ENCODE measurements at places on chromosomes 4 and X.

DNA sequence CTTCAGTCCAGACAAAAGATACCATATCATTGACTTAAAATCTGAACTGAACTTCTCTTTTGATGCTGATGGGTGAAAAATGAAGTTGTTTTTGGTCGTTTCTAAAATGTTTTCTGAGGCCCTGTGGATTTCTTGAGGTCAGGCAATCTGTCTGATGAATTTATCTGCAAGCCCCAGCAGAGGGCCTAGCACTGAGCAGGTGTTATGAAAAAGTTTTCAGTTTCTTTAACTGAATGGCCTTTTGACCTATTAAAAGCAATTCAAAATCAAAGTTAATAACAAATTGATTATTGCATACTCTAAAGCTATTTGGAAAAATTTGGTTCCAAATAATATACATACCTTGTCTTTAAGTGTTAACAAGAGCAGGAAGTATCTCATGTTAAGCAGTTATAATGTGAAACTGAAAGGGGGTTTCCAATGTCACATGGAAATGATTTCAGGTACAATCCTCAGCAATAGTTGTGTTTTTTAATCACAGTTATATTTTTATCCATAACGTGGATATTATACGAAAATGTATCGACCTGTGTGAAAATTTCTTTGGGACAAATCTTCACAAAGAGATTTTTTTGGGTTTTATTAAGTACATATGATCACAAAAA, 285.0 kb downstream of the SPANXN1 start:
- ATAC-seq: no peak

- ATAC-seq: no peak
These were observed 499 bp downstream of the CYP2U1 start for GRCh38 chr4:107931775-107932321.

GRCh38 chrX:45749375-45749774, 548.7 kb upstream of the DIPK2B start:
- ATAC-seq: no peak

DNA sequence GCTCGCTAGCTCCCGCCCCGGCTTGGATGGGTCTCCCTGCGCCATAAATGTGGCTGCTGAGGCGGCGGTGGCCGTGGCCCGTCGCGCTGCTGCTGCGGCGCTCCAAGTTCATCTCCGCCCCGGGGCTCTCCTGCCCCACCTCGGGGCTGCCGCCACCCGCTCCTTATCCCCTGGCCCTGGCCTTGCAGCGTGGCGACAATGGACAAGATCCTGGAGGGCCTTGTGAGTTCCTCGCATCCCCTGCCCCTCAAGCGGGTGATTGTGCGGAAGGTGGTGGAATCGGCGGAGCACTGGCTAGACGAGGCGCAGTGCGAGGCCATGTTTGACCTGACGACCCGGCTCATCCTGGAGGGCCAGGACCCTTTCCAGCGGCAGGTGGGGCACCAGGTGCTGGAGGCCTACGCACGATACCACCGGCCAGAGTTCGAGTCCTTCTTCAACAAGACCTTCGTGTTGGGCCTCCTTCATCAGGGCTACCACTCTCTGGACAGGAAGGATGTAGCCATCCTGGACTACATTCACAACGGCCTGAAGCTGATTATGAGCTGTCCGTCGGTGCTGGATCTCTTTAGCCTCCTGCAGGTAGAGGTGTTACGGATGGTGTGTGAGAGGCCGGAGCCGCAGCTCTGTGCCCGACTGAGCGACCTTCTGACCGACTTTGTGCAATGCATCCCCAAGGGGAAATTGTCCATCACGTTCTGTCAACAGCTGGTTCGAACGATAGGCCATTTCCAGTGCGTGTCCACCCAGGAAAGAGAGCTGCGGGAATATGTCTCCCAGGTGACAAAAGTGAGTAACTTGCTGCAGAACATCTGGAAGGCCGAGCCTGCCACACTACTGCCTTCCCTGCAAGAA, 763 bp downstream of the USP38 start:
- ATAC-seq: no peak

Data from gastroesophageal sphincter (tissue), 4 donors.